ENCODE measurements at places on chromosomes 4 and X.
A peak's percentile ranks its signal among the peaks of the same experiment; 100 is the strongest.

- DNase-seq: no peak
These were observed 1024.1 kb downstream of the RPA4 start for GRCh38 chrX:97907791-97908190.

- DNase-seq: no peak
These were observed 805 bp downstream of the GATB start for GRCh38 chr4:151760002-151760401.

- no peak for DNase-seq
These were observed 204.0 kb downstream of the MID1 start for GRCh38 chrX:10416424-10416823.

- no peak for DNase-seq
These were observed 194.8 kb downstream of the KIT start for GRCh38 chr4:54852602-54853001.

- peak; percentile 12 for DNase-seq
These were observed 37.0 kb downstream of the IRS4 start for GRCh38 chrX:108699368-108699767.

DNA sequence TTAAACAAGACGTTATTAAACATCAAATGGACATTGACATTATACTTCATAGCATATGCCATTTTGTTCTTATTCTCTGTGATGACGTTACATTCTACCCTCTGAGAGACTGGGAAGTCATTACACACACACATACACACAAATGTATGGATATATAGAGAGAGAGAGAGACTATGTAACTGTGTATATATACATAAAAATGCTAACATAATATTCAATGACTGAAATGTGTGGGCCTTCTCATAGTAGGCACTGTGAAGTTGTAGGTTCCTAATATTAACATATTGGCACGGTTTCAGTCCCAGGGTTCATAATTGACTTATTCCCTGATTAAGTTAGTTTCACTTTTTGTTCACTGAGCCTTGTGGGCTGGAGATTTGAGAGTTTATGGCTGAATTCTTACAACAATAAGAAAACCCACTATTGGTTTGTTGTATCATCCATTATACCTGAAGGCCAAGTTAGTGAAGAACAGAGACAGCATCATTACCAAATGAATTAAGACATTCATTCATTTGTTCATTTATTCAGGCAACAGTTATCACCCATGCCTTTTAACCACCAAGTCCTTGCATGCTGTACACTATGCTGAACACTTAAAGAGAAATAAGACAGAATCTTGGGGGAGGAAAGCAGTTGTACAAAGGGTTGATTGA is 68.5 kb downstream of the GAB1 start:
- DNase-seq: no peak

GRCh38 chr4:142960867-142961644 is 115.0 kb upstream of the INPP4B start:
- DNase-seq: no peak

GRCh38 chrX:19683358-19683757 is 168.1 kb upstream of the MAP3K15 start:
- DNase-seq: no peak

- no peak for DNase-seq
These were observed 37.4 kb upstream of the SPON2 start for GRCh38 chr4:1209821-1210220.

GRCh38 chr4:1288786-1289185 is 905 bp upstream of the MAEA start:
- DNase-seq: no peak

GRCh38 chr4:35948171-35948570 is 296.1 kb downstream of the ARAP2 start:
- no peak for DNase-seq

DNA sequence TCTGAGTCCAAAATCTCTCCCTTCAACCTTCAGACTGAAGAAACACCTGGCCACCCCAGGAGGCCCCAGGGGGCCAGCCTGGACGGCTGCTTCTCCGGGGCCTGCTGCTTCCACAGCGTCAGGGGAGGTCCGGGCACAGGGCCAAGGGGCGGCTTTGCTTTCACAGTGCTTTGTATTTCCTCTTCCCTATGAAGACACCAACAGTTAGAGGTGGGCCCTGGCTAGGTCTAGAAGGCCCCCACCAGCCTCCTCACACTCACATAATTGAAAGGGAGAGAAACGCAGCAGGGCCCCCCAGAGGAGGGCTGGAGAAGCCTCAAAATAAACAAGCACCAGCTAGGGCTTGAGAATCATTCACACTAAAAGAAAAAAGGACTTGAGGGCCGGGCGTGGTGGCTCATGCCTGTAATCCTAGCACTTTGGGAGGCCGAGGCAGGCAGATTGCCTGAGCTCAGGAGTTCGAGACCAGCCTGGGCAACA is 17.8 kb downstream of the SCD5 start:
- DNase-seq: peak; percentile 48

GRCh38 chr4:64682946-64683345 is 273.7 kb upstream of the TECRL start:
- no peak for DNase-seq

- no peak for DNase-seq
These were observed 339.3 kb downstream of the MID1IP1 start for GRCh38 chrX:39140581-39140980.

GRCh38 chr4:38226170-38226569 is 266.0 kb downstream of the PTTG2 start:
- DNase-seq: no peak

GRCh38 chr4:101512416-101512815 is 165.1 kb upstream of the PPP3CA start:
- no peak for DNase-seq

GRCh38 chr4:126051689-126052424 is 737.1 kb downstream of the FAT4 start:
- DNase-seq: peak; percentile 82

DNA sequence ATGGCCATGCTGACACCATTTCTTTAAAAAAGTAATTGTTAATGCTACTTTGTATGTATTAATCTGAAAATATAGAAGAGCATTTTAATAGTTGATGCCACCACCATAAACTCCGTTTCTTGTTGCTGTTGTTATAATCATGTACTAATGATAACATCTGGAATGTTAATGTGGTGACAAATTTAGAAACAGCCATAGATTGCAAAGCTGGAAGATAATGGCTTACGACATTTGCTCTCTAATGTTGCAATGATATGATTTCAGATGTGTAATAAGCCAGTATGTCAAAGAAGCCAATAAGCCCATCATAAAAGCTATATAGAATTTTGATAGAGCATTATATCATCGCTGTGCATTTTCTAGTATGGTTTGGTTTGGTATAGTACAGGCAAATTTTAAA is 579.4 kb upstream of the ZFP42 start:
- DNase-seq: no peak

DNA sequence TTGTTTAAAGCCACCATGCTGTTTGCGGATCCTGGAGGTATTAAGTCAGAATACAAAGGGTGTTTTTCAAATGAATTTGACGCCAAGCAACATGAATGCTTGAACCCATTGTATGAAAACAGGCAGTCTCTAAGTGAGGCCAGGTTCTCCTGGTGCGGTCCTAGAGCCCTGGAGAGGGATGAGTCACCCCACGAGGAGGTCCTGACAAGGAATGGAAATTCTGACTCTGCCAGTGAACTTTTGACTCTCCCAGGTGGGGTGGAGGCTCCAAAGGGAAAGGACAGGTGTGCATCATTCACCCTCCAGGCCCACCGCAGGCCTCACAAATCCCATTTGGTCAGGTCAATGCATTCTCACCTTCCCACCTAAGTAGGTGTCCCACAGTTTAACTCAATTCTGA is 1.5 kb downstream of the TRIM2 start:
- no peak for DNase-seq

DNA sequence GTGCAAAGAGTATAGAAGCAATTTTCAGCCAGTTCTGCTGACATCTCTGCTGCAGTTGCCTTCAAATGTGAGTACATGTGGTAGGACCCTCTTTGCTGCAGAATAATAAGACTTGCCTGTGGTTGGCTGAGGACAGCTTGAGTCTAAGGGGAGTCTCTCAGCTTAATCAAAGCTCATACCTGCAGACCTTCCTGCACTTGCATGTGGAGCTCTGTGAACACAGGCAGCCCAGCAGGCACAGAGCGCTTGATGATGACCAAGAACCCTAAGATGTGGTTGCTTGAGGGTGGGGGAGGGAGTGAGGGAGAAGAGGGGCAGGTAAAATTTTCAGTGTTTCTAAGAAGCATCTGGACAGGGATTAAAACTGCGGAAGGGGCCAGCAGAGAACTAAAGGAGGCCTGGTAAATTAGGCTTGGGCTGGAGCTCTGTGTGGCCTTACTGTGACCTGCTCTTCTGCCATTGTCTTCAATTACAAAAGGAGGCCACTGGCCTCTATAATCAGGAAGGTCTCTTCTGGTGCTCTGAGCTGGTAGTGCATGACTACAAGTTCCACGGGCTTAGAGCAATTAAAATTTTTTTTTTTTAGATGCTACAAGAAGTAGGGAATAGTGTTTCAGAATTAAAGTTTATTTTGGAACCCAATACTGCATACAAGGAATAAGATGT is 59.9 kb upstream of the CHRNA9 start:
- no peak for DNase-seq

- no peak for DNase-seq
These were observed 24.1 kb downstream of the ETDA start for GRCh38 chrX:135275973-135276372.

- no peak for DNase-seq
These were observed 45.0 kb downstream of the PSAPL1 start for GRCh38 chr4:7389719-7390118.

DNA sequence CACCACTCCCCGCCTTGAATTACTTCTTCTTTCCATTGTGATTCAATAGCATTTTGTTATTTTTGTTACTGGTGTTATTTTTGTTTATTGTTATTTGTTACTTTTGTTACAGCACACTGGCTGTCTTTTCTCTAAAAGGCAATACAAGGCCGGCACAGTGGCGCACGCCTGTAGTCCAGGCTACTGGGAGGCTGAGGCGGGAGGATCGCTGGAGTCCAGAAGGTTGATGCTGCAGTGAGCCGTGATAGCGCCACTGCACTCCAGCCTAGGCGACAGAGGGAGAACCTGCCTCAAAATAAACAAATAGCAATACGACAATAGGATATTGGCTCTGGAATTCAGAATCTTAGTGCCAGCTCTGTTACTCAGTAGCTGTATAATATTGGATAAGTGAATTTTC is 1.0 kb upstream of the MED12 start:
- DNase-seq: no peak

GRCh38 chr4:87575408-87575807 is 32.9 kb upstream of the DSPP start:
- DNase-seq: no peak

DNA sequence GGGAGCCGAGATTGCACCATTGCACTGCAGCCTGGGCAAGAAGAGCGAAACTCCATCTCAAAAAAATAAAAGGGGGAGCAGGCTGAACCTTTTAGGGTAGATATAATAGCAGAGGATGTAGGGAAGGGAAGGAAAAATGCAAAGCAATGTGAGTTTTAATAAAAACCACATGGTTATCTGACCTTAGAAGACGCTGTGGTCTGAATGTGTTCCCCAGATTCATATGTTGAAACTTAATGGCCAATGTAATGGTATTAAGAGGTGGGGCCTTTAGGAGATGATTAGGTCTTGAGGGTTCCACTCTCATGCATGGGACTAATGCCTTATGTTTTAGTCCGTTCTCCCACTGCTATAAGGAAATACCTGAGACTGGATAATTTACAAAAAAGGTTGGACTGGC is 114.1 kb upstream of the STX18 start:
- peak; percentile 56 for DNase-seq

GRCh38 chrX:46730765-46731164 is 28.2 kb downstream of the SLC9A7 start:
- DNase-seq: no peak

DNA sequence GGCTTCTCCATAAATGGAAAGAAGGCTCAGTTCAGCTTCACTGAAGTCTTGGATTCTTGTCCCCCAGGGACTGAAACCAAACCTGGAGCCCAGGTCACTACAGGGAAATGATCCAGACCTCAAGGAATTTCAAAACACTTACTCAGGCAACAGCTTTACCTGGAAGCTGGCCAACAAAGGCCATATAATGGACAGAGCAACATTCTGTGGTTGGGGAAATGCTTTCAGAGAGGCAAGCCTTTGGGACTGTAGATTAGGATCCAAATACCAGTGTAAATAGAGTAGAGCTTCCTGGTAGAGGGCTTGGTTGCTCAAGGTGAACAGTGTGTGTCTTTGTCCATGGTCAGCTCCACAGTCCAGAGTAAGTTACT is 57.0 kb upstream of the PROM1 start:
- DNase-seq: peak; percentile 96

GRCh38 chr4:997375-998071 is 4.3 kb upstream of the SLC26A1 start:
- DNase-seq: no peak

DNA sequence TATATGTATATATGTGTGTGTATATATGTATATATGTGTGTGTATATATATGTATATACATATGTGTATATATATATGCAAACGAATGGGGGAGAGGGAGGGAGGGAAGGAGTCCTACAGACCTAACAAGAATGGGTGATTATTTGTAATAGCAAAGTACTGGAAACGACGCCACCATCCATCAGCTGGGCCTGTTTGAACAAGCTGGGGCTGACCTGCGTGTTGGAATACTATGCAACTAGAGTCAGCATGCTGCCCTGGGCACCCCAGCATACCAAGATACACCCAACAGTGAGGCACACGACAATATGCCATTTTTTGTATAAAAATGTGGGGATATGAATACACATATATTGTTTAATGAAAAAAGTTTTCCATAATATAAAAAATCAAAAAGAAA is 21.6 kb upstream of the CCNQ start:
- DNase-seq: no peak

DNA sequence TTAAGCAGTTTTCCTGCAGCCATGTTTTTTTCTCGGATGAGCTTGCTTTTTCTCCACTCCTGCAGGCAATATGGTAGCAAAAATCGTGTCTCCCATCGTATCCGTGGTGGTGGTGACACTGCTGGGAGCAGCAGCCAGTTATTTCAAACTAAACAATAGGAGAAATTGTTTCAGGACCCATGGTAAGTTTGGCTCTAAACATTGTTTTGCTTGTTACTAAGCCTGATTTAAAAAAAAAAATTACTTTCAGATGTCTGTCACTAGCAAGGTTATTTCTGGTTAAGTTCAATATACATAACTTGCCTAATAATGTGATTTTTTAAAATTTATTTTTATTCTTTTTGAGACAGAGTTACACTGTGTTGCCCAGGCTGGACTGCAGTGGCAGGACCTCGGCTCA is 17.5 kb upstream of the GYG2 start:
- no peak for DNase-seq

DNA sequence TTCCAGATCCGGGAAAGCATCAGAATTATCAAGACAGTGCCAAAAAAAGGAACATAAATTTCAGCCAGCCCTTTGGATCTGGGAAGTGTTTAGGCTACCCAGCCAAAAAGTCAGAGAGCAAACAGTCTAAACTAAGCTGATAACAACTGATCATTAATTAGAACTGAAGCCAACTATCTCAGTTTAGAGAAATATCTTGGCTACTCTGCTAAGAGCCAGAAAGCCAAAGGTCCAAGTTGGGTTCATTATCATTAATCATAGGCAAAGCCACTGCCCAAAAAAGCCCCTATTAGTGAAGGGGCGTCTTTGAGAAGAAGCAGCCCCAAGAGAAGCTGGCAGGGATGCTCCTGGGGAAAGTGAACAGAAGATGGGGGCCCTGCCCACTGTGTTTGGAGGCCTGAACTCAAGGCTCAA is 37.0 kb upstream of the SHISA3 start:
- no peak for DNase-seq

GRCh38 chr4:147727476-147728028 is 4.3 kb upstream of the ARHGAP10 start:
- DNase-seq: no peak

- DNase-seq: no peak
These were observed 62.8 kb downstream of the RWDD4 start for GRCh38 chr4:183596067-183596757.

- no peak for DNase-seq
These were observed 83.1 kb upstream of the IGFBP7 start for GRCh38 chr4:57193209-57193810.
